ENCODE measurements at places on chromosomes 12 and 14.

- no peak for DNase-seq
These were observed 210.7 kb upstream of the TMEM132C start for GRCh38 chr12:128056136-128056801.

DNA sequence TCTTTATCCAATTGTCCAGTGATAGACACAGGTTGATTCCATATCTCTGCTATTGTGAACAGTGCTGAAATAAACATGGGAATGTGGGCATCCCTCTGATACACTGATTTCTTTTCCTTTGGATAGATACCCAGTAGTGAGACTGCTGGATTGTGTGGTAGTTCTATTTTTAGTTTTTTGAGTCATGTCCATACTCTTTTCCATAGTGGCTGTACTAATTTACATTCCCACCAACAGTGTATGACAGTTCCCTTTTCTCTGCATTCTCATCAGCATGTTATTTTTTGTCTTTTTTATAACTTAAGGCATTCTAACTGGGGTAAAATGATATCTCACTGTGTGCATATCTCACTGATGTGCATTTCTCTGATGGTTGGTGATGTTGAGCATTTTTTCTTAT lies 24.8 kb upstream of the VASH1 start:
- DNase-seq, result no peak

GRCh38 chr14:52906141-52906601 lies 44.7 kb downstream of the FERMT2 start:
- DNase-seq, result no peak

DNA sequence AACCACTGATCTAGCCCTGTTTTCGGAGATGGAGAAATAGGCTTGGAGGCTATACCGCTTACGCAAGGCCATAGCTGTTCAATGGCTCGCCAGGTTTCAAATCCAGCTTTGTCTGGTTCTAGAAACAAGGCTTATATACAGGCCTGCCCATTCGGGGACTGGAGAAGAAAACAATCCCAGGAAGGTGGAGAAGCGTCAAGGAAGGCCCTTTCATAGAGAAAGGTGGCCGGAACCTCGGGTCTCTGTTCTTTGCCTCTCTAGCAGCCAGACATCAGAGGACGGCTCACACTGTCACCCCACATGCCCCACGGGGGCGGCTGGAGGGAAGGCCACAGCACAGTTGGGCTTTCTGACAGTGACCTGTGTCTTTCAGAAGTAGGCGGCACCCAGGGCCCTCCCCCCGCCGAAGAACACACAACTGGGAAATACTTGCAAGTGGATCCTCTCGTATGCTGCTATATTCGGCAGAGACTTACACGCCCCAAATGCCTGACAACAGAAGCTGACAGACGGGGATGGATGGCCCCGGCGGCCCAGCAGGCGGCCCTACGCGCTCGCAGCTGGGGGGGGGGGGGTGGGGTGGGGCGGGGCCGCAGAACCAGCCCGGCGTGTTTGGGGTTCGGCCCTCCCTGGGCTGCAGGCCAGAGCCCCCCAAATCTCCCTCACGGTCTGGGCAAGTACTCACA lies 4.5 kb upstream of the SETD1B start:
- DNase-seq, result peak; percentile 17

DNA sequence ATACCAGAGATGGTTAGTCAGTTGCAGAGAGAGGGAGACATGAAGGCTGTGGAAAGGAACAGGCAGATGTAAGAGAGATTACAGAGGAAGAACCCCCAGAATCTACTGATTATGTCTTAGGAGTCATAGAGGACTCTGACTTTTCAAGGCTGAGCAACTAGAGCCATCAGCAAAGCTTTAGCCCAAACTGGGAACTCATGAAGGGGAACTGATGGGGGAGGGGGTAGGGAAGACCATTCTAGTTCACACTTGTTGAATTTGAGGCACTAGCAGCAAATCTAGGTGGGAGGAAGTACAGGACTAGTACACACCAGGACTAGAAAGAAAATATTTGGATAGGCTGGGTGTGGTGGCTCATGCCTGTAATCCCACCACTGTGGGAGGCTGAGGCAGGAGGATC lies 10.1 kb downstream of the LGALS3 start:
- no peak for DNase-seq

DNA sequence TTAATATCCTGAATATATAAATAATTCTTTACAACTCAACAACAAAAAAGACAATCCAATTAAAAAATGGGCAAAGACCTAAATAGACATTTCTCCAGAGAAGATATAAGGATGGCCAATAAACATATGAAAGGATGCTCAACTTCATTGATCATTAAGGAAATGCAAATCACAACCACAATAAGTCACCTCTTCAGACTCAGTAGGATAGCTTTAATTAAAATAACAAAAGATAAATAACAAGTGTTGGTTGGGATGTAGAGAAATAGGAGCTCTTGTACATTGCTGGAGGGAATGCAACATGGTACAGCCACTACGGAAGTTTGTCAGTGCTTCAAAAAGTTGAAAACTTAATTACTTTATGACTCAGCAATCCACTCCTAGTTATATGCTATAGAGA lies 129.7 kb upstream of the OVCH1 start:
- no peak for DNase-seq

- DNase-seq, result no peak
These were observed 1.7 kb downstream of the TUBA1A start for GRCh38 chr12:49187184-49187583.

DNA sequence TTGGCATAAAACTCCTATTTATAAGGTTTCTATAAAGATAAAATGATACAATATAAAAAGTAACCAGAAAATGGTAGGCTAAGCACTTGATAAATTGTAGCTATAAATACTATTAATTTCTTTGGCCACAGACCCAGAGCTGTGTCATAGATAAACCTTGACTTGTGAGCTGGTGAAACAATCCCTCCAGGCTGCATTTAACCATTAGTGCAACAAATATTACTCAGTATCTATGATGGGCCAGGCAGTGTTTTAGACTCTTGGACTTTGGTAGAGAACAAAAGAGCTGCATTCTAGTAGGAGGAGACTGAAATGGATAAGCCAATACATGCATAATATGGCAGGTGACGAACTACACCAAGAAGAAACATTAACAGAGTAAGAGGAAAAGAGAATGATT lies 178.1 kb downstream of the BTG1 start:
- no peak for DNase-seq

GRCh38 chr14:65074449-65075150 lies 27.7 kb downstream of the MAX start:
- DNase-seq, result no peak

GRCh38 chr12:122880668-122881067 lies 15.3 kb downstream of the VPS37B start:
- no peak for DNase-seq

- DNase-seq, result no peak
These were observed 56.7 kb downstream of the BCL11B start for GRCh38 chr14:99215277-99215676.

- DNase-seq, result no peak
These were observed 130.4 kb upstream of the PARP11 start for GRCh38 chr12:4003576-4003975.

DNA sequence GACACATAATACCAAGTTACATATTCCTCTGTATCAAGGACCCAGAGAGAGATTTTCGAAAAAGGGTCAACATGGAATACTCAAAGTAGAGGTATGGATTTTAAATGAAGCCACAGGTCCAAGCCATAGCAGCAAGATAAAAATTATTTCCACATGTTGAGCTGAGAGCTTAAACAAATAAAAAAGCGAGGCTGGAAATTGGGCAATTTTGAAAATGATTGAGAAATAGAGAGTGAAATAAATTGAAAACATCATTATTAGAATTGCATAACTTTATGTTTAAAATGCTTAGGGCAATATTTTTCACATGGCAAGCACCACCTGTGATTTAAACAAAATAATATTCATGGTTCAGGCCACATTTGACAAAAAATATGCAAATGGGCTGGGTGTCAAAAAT lies 1251.0 kb upstream of the USP15 start:
- no peak for DNase-seq

- no peak for DNase-seq
These were observed 9.1 kb downstream of the BORCS5 start for GRCh38 chr12:12365931-12366431.

DNA sequence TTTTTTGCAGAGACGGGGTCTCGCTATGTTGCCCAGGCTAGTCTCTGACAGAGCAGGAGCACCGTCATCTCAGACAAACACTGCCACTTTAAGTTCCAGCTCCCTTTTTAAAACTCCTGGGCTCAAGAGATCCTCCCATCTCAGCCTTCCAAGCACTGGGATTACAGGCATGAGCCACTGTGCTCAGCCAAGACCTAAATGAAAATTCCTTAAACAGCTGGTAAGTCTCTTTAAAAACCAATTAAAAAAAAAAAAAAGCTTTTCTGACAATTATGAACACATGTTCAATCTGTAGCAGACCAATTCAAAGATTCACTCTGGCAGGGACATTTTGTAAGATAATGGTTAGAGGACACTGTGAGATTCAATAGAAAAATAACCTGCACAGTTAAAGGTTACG lies 77.8 kb downstream of the HECTD4 start:
- no peak for DNase-seq

DNA sequence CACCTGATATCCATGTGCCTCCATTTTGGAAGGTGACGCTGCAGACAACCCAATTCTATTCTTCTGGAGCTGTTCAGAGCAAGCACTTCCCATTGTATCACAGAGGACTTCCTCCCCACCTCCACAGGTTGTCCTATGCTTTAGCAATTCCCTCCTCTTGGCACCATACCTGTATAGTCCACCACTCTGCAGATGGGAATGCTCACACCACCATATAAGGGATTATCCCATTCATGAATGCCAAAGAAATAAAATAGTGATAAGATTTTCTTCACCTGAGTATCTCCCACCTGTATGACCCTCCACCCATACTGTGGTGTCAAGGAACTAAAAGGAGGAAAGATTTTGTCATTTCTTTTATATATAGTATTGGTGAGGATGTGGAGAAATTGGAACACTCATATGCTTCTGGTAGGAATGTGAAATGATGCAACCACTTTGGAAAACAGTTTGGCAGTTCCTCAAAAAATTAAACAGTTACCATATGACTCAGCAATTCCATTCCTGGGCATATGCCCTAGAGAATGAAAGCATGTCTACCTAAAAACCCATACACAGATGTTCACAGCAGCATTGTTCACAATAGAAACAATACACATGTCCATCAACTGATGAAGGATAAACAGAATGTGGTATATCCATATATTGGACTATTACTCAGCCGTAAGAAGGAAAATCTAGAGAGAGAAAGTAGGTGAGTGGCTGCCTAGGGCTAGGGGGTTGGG lies 75.2 kb downstream of the FIGNL2 start:
- no peak for DNase-seq

- DNase-seq, result no peak
These were observed 171.7 kb downstream of the SLC41A2 start for GRCh38 chr12:104786352-104786751.

DNA sequence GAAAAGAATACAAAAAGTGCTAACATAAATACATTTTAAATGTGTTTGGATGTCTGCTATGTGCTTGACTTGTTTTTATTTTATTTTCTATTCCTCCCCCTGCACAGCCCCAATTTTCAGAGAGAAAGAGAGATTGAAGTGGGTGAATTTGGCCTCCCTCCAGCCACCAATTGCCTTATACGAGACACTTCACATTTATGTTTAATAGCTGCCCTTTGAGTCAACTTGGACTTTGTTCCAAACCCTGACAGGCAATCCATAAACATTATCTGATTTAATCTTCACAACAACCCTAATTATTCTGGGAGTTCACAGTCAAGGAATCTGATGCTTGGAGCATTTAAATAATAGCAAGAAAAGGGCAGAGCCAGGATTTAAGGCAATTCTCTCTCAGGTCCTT lies 161.7 kb downstream of the SLC15A4 start:
- no peak for DNase-seq

DNA sequence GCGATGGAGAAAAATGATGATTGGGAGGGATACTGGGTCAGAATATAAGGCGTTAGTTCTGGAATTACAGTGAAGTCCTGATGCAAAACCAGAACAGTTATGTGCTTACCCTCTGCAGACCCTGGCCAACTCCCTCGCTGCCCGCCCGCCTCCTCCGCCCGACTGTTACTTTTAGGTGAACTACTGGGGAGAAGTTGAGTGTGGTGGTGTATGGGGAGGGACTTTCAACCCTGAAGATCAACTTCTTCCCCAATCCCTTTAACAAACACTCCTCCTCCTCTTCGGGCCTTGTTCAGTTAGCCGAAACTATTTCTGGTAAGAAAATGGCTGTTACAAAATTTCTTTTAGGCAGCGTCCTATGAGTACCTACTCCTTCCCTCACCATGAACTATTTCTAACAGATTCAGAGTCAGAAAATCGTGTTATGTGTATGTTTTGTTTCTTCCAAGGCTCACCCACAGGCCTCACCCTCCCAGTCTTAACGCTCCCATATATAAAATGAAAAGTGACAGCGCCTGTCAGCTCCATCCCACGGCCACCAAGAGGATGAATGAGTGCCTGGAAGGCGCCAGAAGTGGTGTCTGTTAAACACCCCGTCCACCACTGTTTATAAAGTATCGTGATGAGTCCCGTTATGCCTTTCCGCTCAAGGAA lies 1.3 kb downstream of the FBXO33 start:
- peak; percentile 36 for DNase-seq

DNA sequence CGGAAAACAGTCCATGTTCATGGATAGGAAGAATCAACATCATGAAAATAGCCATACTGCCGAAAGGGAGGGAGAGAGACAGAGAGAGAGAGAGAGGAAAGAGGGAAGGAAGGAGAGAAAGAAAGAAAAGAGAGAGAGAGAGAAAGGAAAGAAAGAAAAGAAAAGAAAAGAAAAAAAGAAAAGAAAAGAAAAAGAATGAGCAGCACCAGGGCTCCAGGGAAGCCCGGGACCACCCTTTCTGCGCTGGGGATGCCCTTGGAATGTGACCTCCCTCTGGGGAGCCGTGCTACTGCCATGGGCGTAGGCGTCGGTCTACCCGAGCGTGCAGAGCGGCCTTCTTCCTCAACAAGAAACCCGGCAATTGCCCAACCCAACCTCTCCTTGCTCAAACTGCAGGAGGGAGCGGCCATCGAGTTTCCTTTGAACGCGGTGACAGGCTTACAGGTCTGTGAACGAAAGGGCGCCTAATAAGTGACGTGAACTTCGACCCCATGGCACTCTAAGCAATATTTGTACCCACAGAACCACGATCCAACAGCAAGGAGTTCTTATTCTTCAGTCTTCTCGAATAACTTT lies 16.9 kb downstream of the OR6S1 start:
- DNase-seq, result no peak

DNA sequence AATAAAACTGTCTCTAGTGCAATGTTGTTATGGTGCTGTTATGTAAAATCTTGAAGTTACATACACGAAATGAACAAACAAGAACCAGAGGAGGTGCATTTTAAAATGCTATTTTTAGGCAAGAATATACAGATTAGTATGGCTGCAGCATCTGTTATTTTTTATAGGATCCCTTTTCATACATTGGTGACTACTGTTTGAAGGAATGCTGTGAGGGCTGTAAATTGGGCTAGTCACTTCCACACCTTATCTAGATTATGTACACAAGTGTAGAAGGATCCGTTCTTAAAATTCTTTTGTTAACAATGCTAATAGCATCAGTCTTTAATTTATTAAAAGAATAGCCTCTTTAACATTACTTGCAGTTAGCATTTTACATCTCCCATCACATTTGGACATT lies 284.3 kb upstream of the MDGA2 start:
- no peak for DNase-seq

- no peak for DNase-seq
These were observed 48.9 kb downstream of the GALNT8 start for GRCh38 chr12:4769073-4769472.
